ENCODE measurements at places on chromosomes 7 and 10.

- DNase-seq = no peak
These were observed 9.4 kb upstream of the TES start for GRCh38 chr7:116200963-116201362.

GRCh38 chr10:75904499-75905283 is 473.3 kb downstream of the LRMDA start:
- no peak for DNase-seq

DNA sequence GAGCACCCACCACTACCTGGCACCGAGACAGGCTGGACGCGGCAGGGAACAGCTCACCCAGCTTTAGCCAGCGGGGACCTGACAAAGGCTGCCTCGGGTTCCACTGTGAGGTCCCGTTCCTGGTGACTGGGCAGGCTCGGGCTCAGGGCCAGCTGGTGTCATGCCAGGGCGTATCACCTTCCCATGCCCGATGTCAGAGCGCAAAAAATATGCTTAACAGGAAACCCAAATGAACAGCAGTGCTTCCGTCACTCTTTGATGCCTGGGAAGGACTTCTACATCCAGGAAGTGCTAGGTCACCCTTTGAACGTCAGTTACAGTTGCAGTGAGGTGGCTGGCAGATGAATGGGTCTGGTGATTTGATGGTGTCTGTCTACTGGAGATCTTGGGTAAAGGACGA is 106.0 kb downstream of the ADARB2 start:
- DNase-seq = no peak

DNA sequence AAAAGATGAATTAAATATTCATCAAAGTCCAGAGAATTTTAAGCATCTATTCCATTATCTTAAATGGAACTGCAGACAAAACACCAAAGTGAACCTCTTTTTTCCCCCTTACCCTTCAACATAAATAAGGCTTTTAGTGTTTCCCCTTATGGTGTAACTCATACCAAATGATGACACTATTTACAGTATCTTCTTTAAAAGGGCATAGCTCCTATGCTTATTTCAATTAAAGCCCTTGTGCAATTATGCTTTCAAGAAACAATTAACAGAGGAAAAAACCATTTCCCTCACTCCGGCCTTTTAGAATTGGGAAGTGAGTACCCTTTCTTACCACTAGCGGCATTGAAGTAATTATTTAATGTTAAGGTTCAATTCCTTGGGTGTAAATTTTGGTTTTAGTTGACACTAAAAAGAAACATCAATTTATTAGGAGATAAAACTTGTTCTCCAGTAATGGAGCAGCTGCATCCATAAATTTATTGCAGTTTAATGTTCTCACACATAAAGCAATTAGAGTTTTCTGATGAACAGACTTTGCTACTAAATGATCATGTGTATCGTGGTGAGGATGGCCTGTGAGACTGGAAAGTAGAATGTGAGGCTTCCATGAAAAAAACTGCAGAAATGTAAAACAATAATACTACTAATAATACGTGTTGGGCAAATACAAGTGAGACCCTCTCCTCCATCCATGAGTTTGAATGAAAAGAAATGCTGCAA is 661.3 kb downstream of the PARD3 start:
- DNase-seq = no peak

DNA sequence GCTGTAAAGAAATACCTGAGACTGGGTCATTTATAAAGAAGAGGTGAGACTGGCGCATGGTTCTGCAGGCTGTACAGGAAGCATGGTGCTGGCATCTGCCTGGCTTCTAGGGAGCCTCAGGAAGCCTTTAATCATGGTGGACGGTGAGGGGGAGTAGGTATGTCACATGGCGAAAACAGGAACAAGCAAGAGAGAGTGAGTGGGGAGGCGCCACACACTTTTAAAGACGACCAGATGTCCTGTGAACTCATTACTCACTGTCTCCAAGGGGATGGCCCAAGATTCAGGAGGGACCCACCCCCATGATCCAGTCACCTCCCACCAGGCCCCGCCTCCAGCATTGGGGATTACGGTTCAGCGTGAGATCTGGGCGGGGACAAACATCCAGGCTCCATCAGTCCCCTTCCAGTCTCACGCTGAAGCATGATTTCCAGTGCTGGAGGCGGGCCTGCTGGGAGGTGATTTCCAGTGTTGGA is 3.2 kb downstream of the ZNF316 start:
- no peak for DNase-seq

- no peak for DNase-seq
These were observed 83.9 kb downstream of the WIPF3 start for GRCh38 chr7:29890251-29890650.
